ENCODE measurements at places on chromosomes 4 and X.

- DNase-seq = no peak
Observed at GRCh38 chr4:133320576-133321170, 171.6 kb downstream of the PCDH10 start.

DNA sequence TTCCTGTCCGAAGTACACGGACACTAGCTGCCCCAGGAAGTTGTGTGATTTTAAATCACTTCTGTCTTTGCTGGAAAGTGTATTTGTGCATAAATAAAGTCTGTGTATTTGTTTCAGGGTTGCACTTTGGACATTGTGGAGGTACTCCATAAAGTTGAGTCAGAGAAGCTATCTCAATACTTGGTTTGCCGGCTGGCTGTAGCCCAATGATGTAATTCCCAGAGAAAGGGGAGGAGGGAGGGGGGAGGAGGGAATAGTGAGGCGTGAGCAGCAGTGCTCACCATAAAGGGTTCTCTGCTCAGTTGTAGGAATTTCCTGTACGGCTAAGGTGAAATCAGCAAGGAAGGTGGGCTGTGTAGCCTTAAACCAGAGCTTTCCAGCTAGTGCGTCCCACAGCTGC is 7.5 kb downstream of the APEX2 start:
- no peak for DNase-seq

GRCh38 chr4:144782345-144782744 is 136.4 kb downstream of the HHIP start:
- no peak for DNase-seq

DNA sequence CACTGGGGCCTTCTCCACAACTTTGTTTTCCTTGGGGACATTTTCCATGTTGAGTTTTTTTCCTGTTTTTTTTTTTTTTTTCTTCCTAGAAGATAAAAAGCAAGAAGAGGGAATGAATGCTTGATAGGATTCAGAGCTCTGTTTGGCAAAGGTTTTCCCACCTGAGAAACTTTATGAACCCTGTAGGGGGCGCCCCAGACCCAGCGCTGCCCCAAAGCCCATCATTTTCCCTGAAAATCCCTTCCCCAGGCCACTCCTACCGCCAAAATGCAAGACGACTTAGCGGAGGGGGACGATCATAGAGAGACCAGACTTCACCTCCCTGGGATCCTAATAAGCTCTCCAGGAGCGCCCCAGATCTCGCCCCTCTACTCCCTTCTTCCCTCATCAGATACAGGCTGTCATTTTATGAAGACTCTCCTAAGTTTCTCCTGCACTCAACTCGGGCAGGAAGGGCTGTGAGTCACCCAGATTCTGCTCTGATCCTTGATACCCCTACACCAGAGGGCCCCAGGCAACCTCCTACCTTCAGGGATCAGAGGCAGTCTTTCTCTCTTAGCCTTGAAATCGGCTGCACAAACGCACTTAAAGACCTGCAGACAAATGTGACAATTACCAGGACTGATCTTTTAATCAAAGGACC is 1.4 kb downstream of the BEX5 start:
- DNase-seq = no peak

DNA sequence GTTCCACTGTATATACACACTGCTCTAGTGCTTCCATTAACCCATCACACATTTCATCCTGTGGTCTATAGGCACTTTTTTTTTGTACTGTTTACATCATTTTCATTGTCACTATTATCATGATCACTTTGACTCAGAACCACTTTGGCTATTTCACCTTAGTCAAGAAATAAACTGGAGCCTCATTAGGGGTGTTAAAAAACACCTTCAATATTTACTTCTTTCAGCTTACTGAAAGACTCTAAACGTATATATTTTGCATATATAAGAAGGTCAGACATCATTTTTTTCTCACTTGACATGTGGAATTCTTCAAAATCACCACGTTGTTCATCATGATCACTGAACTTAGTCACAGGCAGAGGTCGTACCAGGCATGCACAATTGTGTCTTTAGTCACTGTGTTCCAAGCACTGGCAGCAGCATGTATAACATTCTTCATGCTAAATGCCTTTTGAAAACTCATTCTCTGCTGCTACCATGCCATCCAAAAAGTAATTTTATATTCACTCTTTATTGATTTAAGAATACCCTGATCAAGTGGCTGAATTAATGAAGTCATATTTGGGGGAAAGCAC is 229.2 kb upstream of the ARSJ start:
- DNase-seq = no peak

DNA sequence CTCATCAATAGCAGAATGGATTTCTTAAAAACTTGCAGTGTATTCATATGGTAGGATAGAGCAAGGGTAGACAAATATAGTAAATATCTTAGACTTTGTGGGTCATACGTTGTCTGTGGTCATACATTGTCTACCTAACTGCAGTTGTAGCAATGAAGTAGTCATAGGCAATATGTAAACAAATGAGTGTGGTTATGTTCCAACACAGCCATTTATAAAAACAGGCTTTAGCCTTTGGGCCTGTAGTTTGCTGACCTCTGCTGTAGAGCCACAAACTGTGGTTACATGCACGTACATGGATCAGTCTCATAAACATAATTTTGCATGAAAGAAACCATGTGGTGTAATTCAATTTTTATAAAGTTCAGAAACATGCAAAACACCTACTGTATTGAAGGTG is 98.9 kb downstream of the LARP1B start:
- no peak for DNase-seq

- DNase-seq = no peak
Observed at GRCh38 chr4:26719954-26720552, 136.2 kb downstream of the TBC1D19 start.

- no peak for DNase-seq
Observed at GRCh38 chrX:85391185-85391877, 11.9 kb upstream of the POF1B start.

- DNase-seq = no peak
Observed at GRCh38 chrX:786441-786881, 155.9 kb downstream of the SHOX start.

GRCh38 chrX:39777623-39778025 is 320.1 kb downstream of the BCOR start:
- DNase-seq = no peak

DNA sequence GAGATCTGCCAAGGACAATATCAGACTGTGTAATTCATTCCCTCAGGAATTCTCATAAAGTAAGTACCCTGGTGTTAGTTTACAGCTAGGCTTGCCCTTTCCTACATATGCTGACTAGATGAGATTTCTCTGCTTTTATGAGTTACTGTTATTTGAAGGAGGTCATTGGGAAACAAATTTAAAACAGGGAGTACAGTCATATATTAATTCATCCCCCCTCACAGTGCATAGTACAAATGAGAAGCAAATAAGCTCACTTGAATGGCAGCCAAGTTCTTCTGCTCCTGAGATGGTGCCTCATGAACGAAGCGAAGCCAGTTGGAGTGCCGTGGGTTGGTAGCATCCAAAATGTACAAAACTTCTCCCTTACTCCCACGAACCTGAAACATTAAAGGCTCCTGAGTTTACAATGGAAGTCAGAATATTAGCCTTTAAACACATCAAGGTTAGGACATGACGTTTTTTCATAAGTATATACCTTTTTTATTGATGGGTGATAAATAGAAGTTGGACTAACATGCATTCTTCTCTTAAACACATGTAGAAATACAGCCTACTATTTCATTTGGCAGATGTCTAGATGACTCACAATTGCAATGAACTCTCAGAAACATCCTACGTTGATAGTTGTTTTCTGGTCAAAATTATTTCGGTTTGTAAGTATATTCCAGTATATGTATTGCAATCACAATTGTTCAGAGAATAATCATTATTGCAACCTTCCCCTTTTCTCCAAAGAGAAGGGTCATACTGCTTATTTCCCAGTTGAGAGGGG is 69.2 kb downstream of the PRDM5 start:
- DNase-seq = no peak

DNA sequence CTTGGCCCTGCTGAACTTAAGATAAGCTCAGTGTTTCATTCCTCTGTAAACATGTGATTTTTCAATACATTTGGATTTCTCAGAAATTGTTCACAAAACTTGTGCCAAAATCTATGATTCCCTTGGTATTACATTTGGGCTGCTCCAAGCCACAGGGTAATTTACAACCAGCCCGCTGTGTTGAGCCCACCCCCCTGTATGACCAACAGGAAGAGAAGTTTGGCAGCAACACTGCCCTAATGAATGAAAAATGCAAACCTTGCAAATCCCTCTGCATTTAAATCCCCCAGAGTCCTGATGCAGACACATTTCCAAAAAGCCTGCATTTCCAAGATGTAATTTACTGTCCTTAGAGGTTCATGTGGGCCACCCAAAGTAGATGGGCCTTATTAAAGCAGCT is 34.1 kb upstream of the GAB1 start:
- no peak for DNase-seq

- DNase-seq = no peak
Observed at GRCh38 chr4:79603681-79604080, 195.7 kb upstream of the GK2 start.

- DNase-seq = no peak
Observed at GRCh38 chrX:142998447-142999198, 27.1 kb upstream of the SPANXN4 start.

- DNase-seq = no peak
Observed at GRCh38 chrX:10387011-10387410, 230.2 kb downstream of the CLCN4 start.

- no peak for DNase-seq
Observed at GRCh38 chrX:120839491-120839890, 36.2 kb downstream of the CT47B1 start.

DNA sequence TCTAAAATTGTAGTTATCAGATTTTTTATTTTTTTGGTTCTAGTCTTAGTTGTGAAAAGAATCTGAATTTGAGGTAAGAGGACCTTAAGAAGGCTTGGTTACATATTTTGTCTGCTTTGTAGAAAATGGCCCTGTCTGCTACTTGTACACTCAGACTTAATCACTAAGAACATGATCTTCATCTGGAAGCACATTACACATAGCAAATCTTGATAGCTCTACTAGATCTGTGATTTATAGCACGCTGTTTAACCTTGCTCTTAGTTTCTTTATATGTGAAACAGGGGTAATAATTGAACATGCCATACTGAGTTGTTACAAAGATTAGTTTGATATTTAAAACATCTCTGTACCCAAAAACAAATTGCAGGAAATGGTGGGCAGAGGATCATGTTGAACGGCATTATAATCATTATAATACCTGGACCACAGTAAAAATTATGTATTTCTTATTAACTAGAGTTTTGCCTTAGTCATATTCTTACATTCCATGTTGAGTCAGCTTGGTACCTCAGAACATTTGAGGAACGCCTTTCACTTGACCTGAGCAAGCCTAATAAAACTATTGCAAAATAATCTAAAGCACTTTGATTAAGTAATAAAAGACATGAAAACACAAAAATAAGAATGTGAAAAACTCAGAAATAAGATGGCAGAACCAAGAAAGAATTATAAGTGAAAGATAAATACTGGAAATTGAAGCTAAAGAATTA is 738.0 kb upstream of the AADAT start:
- DNase-seq = no peak

GRCh38 chrX:132488180-132488705 is 595 bp downstream of the MBNL3 start:
- peak; percentile 8 for DNase-seq

GRCh38 chrX:117957128-117957527 is 159.5 kb downstream of the KLHL13 start:
- no peak for DNase-seq

- DNase-seq = no peak
Observed at GRCh38 chrX:136065044-136065671, 79.9 kb downstream of the SLC9A6 start.

DNA sequence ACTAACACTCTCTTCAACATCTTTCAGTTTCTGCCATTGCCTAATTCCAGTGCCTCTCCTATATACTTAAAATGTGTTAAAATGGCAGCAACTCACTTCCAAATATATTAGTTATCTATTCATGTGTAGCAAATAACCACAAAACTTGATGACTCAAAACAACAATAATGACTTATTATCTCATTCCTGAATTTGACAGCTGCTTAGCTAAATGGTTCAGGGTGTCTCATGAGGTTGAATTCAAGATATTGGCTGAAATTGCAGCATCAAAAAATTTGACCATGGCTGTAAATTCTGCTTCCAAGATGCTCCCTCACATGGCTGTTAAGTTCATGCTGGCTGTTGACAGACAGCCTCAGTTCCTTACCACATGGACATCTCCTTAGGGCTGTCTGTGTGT is 25.3 kb downstream of the PITX2 start:
- no peak for DNase-seq

GRCh38 chrX:53421772-53422085 is 725 bp downstream of the SMC1A start:
- no peak for DNase-seq

DNA sequence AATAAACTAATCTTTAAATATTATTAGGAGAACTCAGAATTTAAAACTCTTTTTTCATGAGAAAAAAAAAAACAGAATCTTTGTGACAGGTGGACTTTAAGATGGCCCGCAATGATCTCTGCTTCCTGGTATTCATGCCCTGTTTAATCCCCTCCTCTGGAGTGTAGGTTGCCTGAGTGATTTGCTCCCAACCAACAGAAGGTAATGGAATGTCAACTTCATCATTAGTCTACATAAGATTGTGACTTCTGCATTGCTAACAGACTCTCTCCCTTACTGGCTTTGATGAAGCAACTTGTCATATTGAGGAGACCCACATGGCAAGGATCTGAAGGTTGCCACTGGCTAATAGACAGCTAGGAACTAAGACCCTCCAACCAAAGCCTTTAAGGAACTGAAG is 88.8 kb downstream of the CORIN start:
- DNase-seq = no peak

- DNase-seq = no peak
Observed at GRCh38 chr4:140088323-140088967, 65.5 kb downstream of the MAML3 start.

DNA sequence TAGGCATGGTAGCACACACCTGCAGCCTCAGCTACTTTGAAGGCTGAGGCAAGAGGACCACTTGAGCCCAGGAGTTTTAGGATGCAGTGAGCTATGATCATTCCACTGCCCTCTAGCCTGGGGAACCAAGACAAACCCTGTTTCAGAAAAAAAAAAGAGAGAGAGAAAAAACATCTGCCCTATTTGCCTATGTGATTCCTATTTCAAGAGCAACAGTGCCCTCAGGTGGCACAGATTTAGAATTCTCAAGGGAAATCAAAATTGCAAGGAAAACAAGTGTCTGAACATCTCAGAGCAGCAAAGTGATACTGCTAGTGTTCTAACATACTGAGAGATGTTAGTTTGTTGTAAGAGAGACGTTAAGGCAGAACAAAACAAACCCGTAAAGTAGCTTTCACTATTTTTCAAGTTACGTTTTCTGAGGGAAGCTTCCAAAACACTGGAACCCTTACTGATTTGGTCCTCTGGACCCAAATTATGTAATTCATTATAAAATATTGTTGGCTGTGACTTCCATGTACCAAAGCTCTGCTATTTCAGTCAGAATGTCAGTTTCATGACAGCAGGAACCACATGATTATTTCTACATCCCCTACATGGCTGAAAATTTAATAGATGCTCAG is 7.9 kb downstream of the BDH2 start:
- peak; percentile 22 for DNase-seq

- no peak for DNase-seq
Observed at GRCh38 chr4:27176400-27176799, 315.8 kb downstream of the STIM2 start.

- DNase-seq = no peak
Observed at GRCh38 chr4:64306255-64306565, 103.0 kb downstream of the TECRL start.

- DNase-seq = no peak
Observed at GRCh38 chr4:187232196-187232595, 508.5 kb upstream of the FAT1 start.

- DNase-seq = no peak
Observed at GRCh38 chr4:125787707-125788106, 473.0 kb downstream of the FAT4 start.

All from effector CD4-positive, alpha-beta T cell (primary cell).